ENCODE measurements at places on chromosomes 13 and 19.

DNA sequence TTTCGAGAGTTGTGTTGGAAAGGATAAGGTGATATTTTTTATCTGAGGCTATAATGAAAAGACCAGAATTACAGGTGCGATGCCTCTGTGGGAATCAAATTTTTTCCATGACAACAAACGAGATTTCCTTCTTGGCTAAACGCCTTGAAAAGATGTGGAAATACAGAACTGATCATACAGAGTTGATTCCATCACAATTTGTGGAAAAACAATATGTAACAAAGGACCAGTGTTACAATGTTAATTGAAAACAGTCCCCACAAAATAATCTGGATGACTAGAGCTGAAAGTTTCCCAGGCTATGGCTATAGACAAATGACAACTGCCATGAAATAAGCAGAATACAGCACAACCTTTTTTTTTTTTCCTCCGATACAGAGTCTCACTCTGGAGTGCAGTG lies 628.9 kb downstream of the DIAPH3 start:
- no peak for DNase-seq

- no peak for DNase-seq
Measured at GRCh38 chr19:38430931-38431330, 2.6 kb upstream of the RYR1 start.

- DNase-seq: no peak
Measured at GRCh38 chr13:22945321-22946226, 235.2 kb upstream of the SGCG start.

GRCh38 chr13:111131611-111132010 lies 16.5 kb downstream of the ARHGEF7 start:
- DNase-seq: no peak

GRCh38 chr19:32475141-32476031 lies 69.8 kb downstream of the DPY19L3 start:
- no peak for DNase-seq

DNA sequence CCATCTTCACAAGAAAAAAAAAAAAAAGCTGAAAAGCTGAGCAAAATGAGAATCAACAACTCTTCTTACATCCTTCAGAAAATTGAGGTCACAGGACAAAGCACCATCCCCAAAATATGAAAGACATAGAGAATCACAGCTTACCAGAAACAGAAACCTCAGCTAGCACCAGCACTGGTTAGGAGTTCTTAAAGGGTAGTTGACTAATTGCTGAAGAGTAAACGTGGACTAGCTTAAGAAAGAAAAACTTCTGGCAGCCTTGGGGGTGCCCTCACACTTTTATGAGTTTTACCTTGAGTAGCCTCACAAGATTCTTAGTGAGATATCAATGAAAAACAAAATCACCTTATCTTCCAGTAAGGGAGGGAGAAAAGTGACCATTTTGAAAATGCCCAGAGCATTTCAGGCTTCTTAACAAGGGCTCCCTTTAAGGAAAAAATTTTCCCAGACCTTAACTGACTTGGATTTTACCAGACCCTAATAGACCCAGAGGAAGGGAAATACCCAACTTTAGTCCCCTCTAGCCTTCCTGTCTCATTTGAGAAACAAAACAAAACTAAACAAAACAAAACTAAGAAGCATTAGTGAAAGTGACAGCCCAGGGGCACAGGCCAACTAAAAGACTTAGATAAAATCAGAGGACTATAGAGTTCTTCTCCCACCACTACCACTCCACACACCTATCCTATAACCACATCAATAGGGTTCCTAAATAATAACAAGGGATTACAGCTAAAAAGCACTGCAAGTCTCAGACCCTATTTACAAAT lies 888.6 kb downstream of the DIAPH3 start:
- no peak for DNase-seq

DNA sequence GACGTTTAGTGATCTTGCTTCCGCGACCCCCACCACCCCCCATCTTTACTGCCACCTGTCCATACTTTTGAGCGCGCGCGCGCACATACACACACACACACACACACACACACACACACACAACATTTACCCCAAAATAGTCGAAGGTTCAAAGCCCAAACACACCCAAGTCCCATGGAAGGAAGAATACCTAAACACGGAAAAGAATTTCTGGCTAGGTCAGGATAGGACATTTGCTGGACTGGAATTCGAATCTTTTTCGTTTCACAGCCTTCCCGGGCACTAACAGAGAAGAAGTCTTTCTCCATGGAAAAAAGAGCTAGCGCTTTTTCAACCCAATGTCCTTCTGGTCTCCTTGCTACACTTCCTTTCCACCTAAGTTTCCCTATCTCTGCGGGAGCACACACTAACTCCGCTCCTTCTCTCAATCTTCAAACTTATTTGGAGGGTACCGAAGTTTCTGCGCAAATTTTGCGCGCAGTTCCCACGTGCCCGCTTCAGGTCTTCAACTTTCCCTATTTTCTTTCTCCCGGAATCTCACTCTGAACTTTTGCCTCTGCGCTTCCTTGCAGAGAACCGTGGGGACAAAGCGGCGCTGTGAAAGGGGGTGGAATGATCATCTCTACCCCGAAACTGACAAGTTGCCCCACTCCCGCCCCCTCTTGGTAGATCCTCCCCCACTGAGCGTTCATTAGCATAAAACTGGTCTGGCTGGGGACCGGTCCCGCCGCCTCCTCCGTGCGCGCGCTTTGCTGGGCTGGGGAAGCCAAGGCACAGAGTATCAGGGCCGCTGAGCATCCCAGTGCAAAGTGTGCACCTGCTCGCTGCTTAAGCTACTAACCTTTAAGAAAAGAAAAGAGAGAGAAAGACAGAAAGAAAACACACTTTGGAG lies 2.7 kb downstream of the DACH1 start:
- no peak for DNase-seq

DNA sequence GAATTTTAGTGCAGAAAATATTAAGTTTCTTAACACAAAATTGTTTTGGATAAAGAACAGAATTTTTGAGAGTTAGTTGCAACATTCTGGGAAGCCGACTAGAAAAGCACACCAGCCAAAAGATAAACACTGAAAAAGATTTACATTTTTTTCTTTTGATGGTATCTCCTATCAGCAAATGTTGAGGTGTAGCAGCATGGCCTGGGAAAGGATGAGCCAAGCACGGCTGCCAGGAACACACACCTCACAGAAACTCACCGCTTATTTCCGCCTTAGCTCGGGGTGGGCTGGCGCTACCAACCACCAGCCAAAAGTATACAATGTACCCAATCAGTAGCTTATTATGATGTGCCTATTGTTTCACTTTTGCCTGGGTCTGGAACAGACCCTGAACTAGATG lies 134.7 kb downstream of the MIPEP start:
- DNase-seq: no peak

DNA sequence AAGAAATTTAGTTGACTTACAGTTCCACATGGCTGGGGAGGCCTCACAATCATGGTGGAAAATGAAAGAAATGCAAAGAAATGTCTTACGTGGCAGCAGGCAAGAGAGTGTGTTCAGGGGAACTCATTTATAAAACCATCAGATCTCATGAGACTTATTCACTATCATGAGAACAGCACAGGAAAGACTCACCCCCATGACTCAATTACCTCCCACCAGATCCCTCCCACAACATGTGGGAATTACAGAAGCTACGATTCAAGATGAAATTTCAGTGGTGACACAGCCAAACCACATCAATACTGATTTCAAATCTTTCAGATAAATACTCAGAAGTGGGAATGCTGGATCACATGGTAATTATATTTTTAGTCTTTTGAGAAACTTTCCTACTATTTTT lies 1357.9 kb downstream of the SLITRK5 start:
- no peak for DNase-seq

- no peak for DNase-seq
Measured at GRCh38 chr13:50352720-50353480, 337.7 kb downstream of the KCNRG start.

DNA sequence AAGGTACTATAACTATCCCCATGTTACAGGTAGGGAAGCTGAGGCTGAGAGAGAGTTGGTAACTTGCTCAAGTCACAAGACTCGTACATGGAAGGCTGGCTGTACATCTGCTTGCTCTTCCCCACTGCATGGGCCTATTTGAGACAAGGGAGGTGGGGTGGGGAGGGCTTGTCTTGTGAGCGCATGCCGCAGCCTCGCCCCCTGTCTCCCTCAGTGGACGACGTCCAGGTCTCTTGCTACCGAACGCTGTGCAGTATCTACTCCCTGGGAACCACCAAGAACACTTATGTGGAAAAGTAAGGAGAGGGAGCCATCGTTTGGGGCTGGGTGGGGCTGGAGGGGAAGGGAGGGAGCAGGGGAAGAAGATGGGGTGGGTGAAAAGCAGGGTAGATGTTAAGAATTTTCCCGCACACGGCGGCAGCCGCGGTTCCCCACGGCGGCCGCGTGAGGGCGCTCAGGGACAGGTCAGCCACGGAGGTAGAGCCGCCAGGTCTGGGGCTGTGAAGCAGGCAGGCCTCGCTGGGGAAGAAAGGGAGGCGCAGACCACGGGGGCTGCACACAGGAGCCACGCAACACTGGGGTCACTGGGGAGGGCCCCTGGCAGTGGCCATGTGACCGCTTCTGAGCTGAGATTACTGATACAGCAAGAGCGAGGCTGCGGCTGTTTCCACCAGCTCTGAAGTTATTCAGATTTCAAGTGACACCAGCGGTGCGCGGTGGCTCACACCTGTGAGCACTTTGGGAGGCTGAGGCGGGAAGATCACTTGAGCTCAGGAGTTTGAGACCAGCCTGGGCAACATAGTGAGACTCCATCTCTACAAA lies 81.5 kb downstream of the RYR1 start:
- peak; percentile 66 for DNase-seq

- no peak for DNase-seq
Measured at GRCh38 chr13:39273953-39274738, 235.9 kb downstream of the NHLRC3 start.

DNA sequence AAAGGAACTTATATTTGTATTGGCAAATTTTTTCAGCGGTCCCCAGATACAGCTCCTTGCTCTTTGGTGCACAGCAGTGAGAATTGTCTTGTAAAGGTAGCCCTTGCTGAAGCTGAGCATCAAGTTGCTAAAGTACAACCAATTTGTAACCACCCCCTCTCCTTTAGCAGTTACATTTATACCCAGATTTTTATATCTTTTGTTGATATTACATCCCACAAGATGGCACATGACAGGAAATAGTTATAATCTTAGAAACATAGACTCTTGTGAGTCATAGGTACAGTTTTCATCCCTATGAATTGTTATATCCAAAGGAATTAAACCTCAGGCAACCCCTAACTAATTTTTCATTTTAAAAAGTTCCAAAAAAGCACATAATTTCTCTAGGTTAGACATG lies 523.0 kb upstream of the SLITRK1 start:
- DNase-seq: no peak

DNA sequence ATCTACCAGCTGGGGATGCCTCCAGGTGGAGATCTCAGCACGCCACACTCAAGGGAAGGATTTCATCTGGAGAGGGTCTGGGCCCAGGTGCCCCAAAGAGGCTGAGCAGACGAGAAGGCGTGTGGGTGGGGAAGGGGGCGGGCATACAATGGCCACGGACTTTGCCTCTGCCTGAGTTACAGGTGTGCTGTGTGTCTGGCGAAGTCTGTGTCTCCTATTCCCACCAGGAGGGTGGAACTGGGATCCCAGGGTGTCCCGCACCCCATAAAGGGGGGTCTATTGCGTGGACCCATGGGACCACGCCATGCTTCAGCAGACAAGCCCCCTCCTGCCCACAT lies 3.6 kb downstream of the TLE2 start:
- no peak for DNase-seq

DNA sequence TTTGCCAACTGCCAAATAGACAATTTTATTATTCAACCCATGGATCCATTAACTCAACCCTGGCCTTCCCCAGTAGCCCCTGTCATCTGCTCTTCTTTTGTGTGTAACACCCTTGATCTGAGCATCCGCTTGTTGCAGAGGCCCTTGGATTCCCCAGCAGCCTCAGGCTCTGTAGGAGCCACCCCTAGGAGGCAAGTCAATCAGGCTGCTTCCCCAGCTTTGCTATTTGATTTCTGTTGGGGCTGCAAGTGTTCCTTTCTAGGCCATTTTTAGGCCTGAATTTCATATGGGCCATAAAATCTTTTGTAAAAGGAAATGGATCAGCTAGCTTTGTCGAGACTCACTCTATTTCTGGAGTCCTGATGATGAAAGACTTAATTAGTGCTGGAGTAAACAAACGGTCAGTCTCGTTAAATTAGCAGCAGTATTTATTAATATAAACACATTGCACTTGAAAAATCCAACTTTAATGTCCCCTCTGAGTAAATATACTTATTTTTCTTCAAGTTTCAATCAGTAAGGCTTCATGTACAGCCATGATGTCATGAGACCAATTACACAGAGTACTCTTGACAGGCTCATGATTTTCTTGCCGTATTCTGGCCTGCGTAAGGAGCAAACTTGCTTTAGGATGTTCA lies 105.3 kb downstream of the RGCC start:
- no peak for DNase-seq

DNA sequence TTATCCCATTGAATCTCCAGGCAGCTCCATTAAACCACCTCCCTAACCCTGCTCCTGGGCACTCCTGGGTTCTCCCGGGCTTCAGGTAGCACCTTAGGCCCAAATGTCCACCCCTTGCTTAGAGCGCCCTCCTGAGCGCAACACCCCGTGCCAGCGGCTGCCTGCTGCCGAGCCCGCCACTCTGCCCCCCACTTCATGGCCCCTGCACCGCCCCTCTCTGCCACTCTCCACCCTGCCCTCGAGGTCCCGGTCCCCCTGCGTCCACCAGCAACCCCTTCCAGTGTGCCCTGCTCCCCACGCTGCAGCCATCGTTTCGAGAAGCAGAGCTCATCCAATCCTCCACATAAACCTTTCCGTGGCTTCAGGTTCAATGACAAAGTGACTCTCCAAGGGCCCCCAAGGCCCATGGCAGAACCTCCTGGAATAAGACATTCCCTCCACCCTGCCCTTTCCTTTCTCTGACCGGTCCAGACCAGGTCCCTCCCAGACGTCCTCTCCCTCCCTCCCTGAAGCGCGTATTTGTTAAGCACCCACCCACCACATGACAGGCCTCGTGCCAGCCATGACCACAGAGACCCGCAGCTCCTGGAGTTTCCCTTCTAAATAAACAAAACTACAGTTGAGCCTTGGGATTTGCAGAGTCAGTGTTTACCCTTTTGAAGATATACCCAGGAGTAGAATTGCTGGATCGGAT lies 66.6 kb downstream of the ARHGEF18 start:
- no peak for DNase-seq

Data from stimulated activated CD4-positive, alpha-beta T cell treated with anti-CD3 and anti-CD28 coated beads, TNF-alpha, amount 100 ng/mL, for 4 hours (primary cell).